ENCODE measurements at places on chromosomes 3 and 15. TPM values are rescaled to one million over a fixed set of nuclear protein-coding genes. Genes with fewer than 3 reads are reported as not detected.

Gene CP
- total RNA-seq = not detected

Gene SI
- not detected for total RNA-seq

Gene DNASE1L3
- not detected for total RNA-seq

Gene ALDH1A3
- total RNA-seq = not detected

Gene LTK
- total RNA-seq = 1.7 TPM

Gene GRK7
- 0.16 TPM for total RNA-seq

Gene KBTBD12
- 0.12 TPM for total RNA-seq

Gene COL6A6
- total RNA-seq = not detected

Gene CFAP100
- not detected for total RNA-seq

Gene TMEM266
- total RNA-seq = not detected

Gene SEMA7A
- total RNA-seq = 4.7 TPM

Gene TMEM212
- total RNA-seq = not detected

Gene C2CD4A
- total RNA-seq = not detected

Gene PFN2
- total RNA-seq = 4.9 TPM

Gene SLC28A2
- not detected for total RNA-seq

Gene OR5H15
- not detected for total RNA-seq

Gene RTP1
- not detected for total RNA-seq

Gene HEMK1
- total RNA-seq = 29.3 TPM

Gene RGMA
- not detected for total RNA-seq

Gene FSTL1
- 1.1 TPM for total RNA-seq

Gene EIF4A2
- total RNA-seq = 551 TPM

Gene OR5K2
- total RNA-seq = not detected

Gene P4HTM
- total RNA-seq = 30.6 TPM

Gene TMCO5A
- not detected for total RNA-seq

Gene MYL3
- not detected for total RNA-seq

Gene GOLGA8T
- total RNA-seq = 4.0 TPM
